IPS-NIHi11 (cell line): ENCODE measurements at places on chromosomes 6 and 20.

- no peak for DNase-seq
These were observed 9.7 kb downstream of the HECA start for GRCh38 chr6:139144490-139145085.

DNA sequence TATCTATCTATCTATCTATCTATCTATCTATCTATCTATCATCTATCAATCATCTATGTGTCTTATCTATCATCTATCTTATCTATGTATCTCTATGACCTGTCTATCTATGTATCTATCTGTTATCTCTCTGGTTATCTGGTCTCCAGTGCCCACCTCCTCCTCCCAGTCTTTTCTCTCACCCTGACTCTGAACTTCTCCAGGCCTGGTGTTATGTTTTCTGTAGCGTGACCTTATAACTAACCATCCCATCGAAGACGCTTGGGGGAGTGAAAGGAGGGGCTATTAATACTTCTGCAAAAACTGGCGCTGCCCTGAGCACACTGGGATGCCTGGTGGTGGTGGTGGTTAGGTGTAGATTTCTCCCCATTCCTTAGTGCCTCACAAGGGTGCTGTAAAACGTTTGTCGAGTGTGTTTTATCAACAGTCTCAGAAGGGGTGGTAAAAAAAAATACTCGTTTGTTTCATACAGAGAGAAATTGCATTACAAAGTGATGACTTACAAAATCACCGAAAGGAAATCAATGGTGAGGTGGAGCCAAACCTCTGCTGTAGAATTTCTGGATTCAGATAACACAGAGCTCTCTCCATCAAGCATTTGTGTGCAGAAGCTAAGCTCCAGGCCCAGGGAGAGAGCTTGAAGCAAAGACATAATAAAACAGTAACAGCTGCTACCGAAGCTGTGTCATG lies 156.2 kb downstream of the BCAS1 start:
- no peak for DNase-seq

GRCh38 chr6:133892813-133893691 lies 4.1 kb downstream of the TCF21 start:
- DNase-seq, result peak; percentile 43

DNA sequence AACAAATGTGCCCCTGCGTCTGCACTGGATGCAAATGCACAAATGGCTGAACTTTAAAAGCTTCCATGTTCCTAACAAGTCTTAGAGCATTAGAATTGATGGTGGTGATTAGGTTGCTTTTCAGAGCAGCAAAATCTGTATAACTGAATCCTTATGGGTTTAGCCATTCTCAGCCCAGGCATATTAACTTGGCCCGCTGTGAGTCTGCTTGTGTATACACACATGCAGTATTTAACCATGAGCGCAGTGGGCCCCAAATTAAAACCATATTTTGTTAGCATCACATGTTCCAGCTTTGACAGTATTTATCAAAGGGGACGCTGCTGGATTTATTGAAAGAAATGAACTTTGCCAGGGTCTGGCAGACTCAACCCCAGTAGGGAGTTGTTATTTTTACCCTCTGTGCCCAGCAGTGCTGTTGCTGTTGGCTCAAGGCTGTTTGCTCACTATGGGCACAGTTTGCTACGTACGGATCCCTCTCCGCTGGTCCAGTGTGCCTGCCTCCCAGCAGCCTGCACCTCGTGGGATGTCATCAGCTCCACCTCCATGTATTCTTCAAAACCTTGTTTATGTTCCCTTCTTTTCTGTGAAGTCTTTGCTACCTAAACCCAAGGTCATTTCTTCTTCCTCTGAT lies 144.7 kb downstream of the QRSL1 start:
- no peak for DNase-seq

DNA sequence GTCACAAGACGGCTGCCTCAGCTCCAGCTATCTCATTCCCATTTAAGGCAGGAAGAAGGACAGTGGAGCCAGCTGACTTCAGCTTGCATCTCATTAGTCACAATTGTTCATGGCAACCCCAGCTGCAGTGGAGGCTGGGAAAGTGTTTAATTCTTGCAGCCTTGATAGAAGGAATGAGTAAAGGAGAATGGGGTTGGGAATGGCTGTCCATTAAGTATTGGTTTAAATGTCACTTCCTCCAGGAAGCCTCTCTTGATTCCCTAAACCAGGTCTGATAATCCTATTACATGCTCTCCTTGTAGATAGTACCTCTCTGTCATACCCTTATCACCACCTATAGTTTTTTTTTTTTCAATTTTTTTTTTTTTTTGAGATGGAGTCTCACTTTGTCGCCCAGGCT lies 166.4 kb downstream of the TFAP2C start:
- DNase-seq, result no peak

- DNase-seq, result no peak
These were observed 10.8 kb upstream of the ADA start for GRCh38 chr20:44662261-44662660.

- no peak for DNase-seq
These were observed 23.1 kb downstream of the ENPP3 start for GRCh38 chr6:131660195-131660594.

DNA sequence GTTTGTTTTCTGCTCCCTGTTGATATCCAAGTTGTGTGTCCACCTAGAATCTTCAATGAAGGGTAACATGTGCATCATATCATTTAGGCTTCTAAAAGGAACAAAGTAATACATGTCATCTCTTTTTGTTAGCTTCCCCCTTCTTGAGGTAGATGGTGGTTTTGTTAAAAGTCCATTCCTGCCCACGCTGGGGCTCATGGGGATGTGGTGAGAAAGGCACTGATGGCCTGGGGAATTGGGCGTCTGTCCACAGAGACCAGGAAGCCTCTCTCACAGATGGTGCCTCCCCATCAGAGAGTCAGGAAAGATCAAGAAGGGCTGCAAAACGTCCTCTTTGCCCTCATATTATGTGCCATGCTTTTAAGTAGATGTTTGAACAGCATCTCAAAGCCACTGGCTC lies 32.5 kb downstream of the GNAS start:
- no peak for DNase-seq
